Mesothelial cell of epicardium (in vitro differentiated cells): ENCODE measurements at places on chromosomes 12 and 14. TPM values are rescaled to one million over a fixed set of nuclear protein-coding genes. Genes with fewer than 3 reads are reported as not detected.

DNA sequence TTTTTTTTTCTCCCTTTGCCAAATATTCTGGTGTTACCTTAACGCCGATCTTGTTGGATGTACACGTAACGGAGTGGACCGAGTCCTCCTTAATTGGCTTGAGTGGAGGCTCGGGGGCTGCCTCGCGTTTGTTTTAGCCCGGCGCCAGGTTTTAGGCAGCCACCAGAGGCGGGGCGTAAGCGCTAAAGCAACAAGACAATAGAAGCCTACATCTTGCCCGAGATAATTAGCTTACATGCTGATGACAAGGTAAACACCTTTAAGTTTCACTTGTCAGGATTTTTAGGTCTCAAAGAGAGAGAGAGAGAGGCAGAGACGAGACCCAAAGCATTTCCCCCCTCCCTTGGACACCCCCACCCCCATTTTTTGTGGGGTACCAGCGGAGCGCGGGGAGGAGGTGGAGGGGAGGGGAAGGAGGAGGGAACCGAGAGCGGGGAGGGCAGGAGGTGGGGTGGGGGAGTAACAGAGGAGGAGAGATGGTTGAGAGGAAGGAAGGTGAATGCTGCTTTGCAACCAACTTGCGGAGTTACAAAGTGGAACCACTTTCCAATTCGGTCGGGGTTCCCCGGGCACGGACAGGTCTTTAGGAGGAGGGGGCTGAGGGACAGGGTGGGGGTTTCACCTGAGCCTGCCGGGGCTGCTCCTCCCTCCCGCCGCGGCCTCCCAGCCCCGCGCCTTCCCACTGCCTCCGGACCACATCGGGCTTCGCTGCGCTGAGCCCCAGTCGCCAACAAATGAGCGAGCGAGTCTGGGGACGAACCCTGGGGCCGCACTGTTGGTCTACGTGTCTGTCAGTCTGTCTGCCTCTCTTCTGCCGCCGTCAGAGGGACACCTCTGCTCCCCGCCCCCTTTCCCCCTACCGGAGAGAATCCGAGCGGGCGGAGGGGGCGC, at the start of gene NKX2-1:
TSS of gene NKX2-1 (minus strand) at position 802 of the 891 bp plus-strand sequence. CDS start at position 699, 103 bp downstream.
- H3K27me3 ChIP-seq, result peaks cover 97% of the 10 kb centered on the region
- H3K36me3 ChIP-seq, result no peaks in the 10 kb centered on the region
- peak within 1 kb of the TSS; percentile 41 for H3K4me3 ChIP-seq
- peaks cover 8% of the 10 kb centered on the region for H3K4me1 ChIP-seq
- no peak within 1 kb of the TSS for H3K27ac ChIP-seq
- no peak for DNase-seq

The WDHD1 gene
- 15.5 to 16.9 TPM (median 16.1 TPM) in 3 replicates for total RNA-seq

DNA sequence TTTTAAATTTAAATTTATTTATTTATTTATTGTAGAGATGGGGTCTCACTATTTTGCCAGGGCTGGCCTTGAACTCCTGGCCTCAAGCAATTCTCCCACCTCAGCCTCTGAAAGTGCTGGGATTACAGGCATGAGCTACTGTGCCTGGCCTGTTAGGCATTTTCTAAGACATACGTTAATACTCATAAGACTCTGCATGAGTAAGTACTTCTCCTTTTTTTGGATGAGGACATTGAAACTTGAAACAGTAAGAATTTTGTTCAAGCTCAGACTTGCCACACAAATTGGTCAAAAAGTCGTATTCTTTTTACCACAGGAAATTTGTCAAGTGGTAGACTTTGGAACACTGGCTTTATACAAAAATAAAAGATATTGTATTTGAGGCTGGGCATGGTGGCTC, 187.4 kb upstream of the RASSF8 start:
- H3K27ac ChIP-seq, result no peak overlapping the region
- DNase-seq, result no peak
- H3K4me1 ChIP-seq, result peaks cover 25% of the 10 kb centered on the region
- no peak overlapping the region for H3K4me3 ChIP-seq
- no peaks in the 10 kb centered on the region for H3K36me3 ChIP-seq

The ATP5F1B gene
- total RNA-seq, result 361 to 391 TPM (median 387 TPM) in 3 replicates

The TAS2R20 gene
- 3.8 to 5.0 TPM (median 4.8 TPM) in 3 replicates for total RNA-seq

GRCh38 chr12:46230306-46230705, 38.5 kb downstream of the SLC38A1 start:
- DNase-seq, result no peak
- no peaks in the 10 kb centered on the region for H3K27me3 ChIP-seq
- H3K4me3 ChIP-seq, result no peak overlapping the region
- peaks cover 2% of the 10 kb centered on the region for H3K4me1 ChIP-seq
- no peak overlapping the region for H3K27ac ChIP-seq

DNA sequence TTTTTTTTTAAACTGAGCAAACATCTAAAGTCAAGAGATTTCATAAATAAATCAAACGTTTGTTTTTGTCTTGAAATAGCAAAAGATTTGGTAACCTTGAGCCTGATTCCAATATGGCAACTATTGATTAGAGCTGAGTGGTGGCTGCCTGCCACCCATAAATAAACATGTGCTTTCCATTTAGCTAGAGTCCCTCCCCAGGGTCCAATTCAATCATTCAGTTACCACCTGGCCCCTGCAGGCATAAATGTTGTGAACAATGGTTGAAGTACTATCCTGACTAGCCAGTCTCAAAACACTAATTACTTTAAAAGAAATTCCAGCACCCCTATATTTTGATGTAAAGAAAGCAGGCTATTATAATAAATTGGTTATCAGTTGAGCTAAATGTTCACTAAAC, 129.7 kb upstream of the GRIP1 start:
- no peak for DNase-seq
- peaks cover 8% of the 10 kb centered on the region for H3K27me3 ChIP-seq
- H3K27ac ChIP-seq, result no peak overlapping the region
- H3K36me3 ChIP-seq, result no peaks in the 10 kb centered on the region
- H3K4me3 ChIP-seq, result no peak overlapping the region
- H3K4me1 ChIP-seq, result peaks cover 31% of the 10 kb centered on the region
